ENCODE measurements at places on chromosomes 6 and 20. TPM values are rescaled to one million over a fixed set of nuclear protein-coding genes. Genes with fewer than 3 reads are reported as not detected.

Gene EPPIN
- not detected for total RNA-seq

Gene CD109
- 36.3 TPM for total RNA-seq

Gene DNAAF9
- 5.5 TPM for total RNA-seq

Gene RGS17
- 8.5 TPM for total RNA-seq

Gene CLVS2
- 0.15 TPM for total RNA-seq

Gene GGTLC1
- total RNA-seq: not detected
